Esophagus muscularis mucosa (tissue), 4 donors: ENCODE measurements at places on chromosomes 3 and 15. TPM values are rescaled to one million over a fixed set of nuclear protein-coding genes. Genes with fewer than 3 reads are reported as not detected.
A peak's percentile ranks its signal among the peaks of the same experiment; 100 is the strongest.

The RASA2 gene
- 9.1 TPM for total RNA-seq

The SLC12A8 gene
- total RNA-seq = 1.6 TPM

The RLBP1 gene
- 0.13 TPM for total RNA-seq

The TMEM212 gene
- not detected for total RNA-seq

The HIGD2B gene
- not detected for total RNA-seq

DNA sequence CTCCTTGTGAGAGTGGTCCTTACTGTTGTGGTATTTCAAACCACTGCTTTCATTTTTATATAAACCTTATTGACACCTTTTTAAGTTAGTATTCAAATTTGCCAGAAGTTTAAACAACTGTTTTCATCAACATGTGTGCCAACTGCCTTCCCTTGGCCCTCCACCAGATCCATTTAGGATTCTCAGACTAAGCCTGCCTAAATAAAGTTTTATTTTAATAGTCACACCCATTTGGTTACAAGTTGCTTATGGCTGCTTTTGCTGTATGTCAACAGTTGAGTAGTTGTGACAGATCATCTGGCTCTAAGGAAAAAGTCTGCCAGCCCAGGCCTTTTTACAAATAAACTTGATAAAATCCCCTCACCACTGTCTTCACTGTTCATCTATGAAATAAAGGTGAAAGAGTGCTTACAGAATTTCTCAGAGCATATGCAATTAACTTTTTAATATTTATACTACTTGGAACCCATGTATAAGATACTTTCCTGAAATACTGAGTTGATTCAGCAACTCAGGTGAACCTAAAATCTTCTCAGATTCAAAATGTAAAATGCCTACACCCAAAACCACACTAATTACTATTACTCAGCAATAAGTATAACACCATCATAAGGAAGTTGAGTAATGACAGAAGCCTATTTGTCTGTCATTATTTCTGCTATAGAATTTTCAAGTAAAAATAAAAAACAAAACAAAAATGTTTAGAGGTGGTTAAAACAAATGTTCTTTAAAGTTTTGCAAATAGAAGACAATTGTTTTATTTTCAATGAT is 35.1 kb downstream of the PEAK1 start:
- no peak overlapping the region for H3K27ac ChIP-seq
- H3K36me3 ChIP-seq = no peaks in the 10 kb centered on the region
- H3K4me3 ChIP-seq = no peak overlapping the region
- no peaks in the 10 kb centered on the region for H3K27me3 ChIP-seq
- H3K4me1 ChIP-seq = peaks cover 35% of the 10 kb centered on the region
- no peak for DNase-seq

DNA sequence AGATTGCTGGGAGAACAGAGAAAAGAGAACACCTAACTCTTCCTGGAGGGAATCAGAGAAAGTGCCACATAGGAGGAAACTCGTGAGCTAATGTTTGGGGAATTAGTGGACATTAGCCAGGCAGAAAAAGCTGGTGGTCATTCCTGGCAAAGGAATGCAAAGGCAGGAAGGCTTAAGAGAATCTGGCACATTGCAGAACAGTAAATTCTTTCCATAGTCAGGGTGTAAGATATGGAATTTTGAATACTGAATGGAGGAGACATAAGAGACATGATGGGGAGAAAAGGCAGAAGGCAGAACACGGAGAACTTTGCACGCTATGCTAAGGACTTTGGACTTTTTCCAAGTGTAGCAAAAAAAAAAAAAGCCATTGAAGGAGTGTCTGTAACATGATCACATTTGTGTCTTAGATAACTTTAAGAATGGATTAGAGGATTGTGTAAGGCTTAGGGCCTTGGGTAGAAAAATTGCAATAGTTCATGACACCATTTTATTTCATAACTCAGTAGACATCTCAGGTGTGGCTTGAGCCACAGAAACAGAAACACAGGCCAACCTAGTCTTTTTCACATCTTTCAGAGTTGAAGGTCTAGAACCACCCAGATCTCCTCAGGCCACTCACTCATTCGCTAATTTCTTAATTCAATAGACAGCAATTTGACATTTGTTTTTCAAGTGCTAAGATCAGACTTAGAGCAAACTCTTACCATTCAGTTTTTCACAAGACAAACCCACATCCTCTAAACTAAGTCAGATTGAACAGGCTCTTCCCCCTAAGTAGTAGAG is 31.2 kb upstream of the CCDC80 start:
- H3K27me3 ChIP-seq = no peaks in the 10 kb centered on the region
- DNase-seq = no peak
- H3K4me1 ChIP-seq = peaks cover 20% of the 10 kb centered on the region
- no peak overlapping the region for H3K4me3 ChIP-seq
- no peaks in the 10 kb centered on the region for H3K36me3 ChIP-seq
- peak overlapping the region; percentile 56 for H3K27ac ChIP-seq

DNA sequence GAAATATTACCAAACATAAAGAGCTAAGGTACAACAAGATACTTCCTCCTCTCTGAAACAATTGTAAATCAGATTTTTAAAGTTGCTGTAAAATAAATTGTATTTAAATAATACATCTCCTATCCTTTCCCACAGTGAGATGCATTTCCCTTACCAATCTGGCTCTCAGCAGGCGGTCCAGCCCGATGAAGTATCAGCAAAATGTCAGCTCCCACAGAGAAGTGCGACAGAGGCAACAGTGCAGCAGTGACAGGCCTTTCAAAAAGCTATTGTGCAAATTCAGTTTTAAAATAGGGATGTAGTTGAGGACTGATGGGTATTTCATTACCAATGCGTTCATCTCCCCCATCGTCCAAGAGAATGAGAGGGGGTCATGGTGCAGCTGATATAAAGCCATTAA is 733.2 kb upstream of the GOLIM4 start:
- no peaks in the 10 kb centered on the region for H3K36me3 ChIP-seq
- no peaks in the 10 kb centered on the region for H3K4me1 ChIP-seq
- H3K27me3 ChIP-seq = no peaks in the 10 kb centered on the region
- DNase-seq = no peak
- no peak overlapping the region for H3K4me3 ChIP-seq

DNA sequence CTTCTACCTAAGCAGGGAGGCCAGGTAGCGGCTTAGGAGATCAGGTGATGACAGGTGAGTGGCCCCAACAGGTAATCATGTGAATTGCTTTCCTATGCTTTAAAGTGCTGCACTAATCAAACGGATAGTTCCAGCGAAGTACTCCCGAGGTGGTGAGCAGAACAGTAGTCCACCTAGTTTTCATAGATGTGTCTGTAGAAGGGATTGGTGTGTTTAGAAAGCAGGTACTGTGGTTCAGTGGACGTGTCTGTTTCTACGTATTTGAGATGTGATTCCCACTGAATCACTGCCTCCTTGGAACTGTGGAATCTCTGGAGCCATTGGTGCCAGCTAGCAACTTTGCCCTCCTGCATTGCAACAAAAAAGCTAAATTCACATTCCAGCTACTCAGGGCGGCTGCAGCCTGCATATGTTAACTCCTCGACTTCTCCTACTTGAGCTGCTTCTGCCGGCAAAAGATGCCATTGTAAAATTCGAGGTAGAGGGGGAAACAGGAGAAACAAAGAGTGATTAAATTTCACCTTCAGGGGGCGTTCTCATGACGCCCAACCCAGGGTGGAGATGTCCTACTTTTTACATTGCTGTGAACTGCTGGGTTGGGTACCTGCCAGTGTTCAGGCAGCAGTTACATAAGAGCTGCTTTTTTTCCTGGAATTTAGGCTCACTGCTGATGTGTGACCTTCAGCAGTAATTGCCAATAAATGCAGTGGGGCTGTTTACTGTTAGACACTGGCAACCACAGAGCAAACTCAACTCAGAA is 227.3 kb downstream of the ITPR1 start:
- H3K4me1 ChIP-seq = peaks cover 59% of the 10 kb centered on the region
- peaks cover 23% of the 10 kb centered on the region for H3K36me3 ChIP-seq
- H3K27ac ChIP-seq = peak overlapping the region; percentile 78
- H3K4me3 ChIP-seq = no peak overlapping the region
- H3K27me3 ChIP-seq = no peaks in the 10 kb centered on the region

GRCh38 chr3:63960048-63960711 is 48.0 kb upstream of the SCAANT1 start:
- no peak for DNase-seq
- H3K27me3 ChIP-seq = no peaks in the 10 kb centered on the region
- H3K27ac ChIP-seq = peak overlapping the region; percentile 79
- H3K36me3 ChIP-seq = no peaks in the 10 kb centered on the region
- peak overlapping the region; percentile 33 for H3K4me3 ChIP-seq

- no peak for DNase-seq
- H3K36me3 ChIP-seq = no peaks in the 10 kb centered on the region
- no peaks in the 10 kb centered on the region for H3K27me3 ChIP-seq
- peak overlapping the region; percentile 91 for H3K4me3 ChIP-seq
- H3K27ac ChIP-seq = peak overlapping the region; percentile 87
- H3K4me1 ChIP-seq = peaks cover 31% of the 10 kb centered on the region
Observed at GRCh38 chr3:114057011-114057347, 442 bp downstream of the QTRT2 start.

- H3K27me3 ChIP-seq = no peaks in the 10 kb centered on the region
- peaks cover 32% of the 10 kb centered on the region for H3K4me1 ChIP-seq
- peak overlapping the region; percentile 96 for H3K27ac ChIP-seq
- DNase-seq = no peak
- H3K36me3 ChIP-seq = no peaks in the 10 kb centered on the region
- no peak overlapping the region for H3K4me3 ChIP-seq
Observed at GRCh38 chr3:49465270-49466034, 4.6 kb upstream of the DAG1 start.

- no peaks in the 10 kb centered on the region for H3K36me3 ChIP-seq
- DNase-seq = no peak
- no peak overlapping the region for H3K4me3 ChIP-seq
- no peak overlapping the region for H3K27ac ChIP-seq
- peaks cover 32% of the 10 kb centered on the region for H3K4me1 ChIP-seq
Observed at GRCh38 chr15:66647358-66647757, 54.7 kb upstream of the SMAD6 start.

GRCh38 chr15:91723959-91724358 is 129.5 kb upstream of the SLCO3A1 start:
- no peaks in the 10 kb centered on the region for H3K4me1 ChIP-seq
- H3K27ac ChIP-seq = no peak overlapping the region
- peaks cover 4% of the 10 kb centered on the region for H3K27me3 ChIP-seq
- DNase-seq = peak; percentile 77
- H3K36me3 ChIP-seq = no peaks in the 10 kb centered on the region
- H3K4me3 ChIP-seq = no peak overlapping the region

DNA sequence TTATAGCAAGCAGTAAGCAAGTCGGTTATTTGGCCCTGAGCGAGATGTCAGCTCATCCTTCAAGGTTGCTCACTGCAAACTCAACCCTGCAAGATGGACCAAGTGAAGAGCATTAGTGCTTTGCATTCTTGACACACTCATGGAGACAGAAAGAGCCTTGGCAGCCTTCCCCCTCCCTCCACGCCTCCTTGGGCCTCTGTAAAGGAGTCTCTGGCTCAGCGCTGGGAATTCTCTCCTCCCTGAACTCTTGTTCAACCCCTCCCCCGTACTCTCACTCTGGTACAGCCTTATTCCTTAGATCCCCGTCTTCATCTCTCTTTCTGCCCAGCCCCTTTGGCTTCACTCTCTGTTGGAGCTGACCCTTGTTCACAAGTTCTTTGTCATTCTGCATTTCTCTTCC is 2.2 kb upstream of the CX3CR1 start:
- no peak for DNase-seq
- H3K27me3 ChIP-seq = no peaks in the 10 kb centered on the region
- H3K27ac ChIP-seq = no peak overlapping the region
- H3K4me3 ChIP-seq = no peak overlapping the region
- no peaks in the 10 kb centered on the region for H3K36me3 ChIP-seq
- H3K4me1 ChIP-seq = peaks cover 6% of the 10 kb centered on the region

DNA sequence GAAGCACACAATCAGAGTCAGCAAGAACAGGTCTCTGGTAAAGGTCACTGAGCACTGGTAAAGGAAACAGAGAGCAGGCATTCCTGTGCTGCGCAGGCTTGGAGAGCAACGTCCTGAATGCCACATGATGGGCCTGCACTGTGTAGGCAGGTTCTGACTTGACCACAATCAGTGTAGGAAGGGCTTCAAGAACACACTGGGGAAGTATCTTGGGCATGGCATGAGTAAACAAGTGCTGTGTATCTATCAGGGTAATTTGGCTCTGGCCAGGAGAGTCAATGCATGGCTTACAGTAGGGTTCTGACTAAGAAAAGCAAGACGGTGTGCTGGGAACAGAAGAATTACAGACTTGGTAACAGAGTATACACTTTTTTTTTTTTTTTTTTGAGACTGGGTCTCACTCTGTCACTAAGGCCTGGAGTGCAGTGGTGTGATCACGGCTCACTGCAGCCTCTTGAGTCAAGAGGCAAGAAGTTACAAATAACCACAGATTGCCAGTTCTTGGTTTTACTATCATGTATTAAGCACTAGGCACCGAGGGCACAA is 30.6 kb downstream of the TBC1D2B start:
- peaks cover 62% of the 10 kb centered on the region for H3K4me1 ChIP-seq
- no peaks in the 10 kb centered on the region for H3K27me3 ChIP-seq
- peaks cover 15% of the 10 kb centered on the region for H3K36me3 ChIP-seq
- no peak overlapping the region for H3K4me3 ChIP-seq

DNA sequence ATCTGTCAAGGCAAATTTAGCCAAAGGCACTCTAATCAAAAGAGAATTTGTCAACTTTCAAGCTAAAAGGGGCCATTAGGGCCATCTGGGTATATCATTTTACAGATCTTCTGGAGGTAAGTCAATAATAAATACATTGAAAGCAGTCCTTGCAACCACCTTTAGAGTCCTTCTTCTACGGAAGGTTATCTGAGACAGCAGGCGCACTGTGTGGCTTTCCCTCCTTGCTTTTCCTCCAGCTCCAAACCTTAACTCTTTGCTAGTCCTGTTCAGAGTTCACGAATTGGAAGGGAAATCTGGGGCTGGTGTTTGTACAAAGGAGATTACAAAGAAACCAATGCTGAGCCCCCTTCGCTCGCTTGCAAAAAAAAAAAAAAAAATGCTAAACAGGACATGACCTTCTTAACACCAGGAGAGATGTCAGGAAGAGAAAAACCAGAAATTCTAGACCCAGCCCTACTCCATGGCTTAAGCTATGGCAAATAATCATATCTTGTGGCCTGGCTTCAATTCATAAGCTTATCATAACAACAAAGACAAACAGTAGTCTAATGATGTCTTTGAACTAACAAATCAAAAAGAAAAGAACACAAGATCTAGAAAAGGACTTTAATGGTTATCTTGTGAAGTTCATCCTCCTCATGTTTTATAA is 215.7 kb downstream of the STT3B start:
- H3K36me3 ChIP-seq = no peaks in the 10 kb centered on the region
- no peak overlapping the region for H3K4me3 ChIP-seq
- no peaks in the 10 kb centered on the region for H3K4me1 ChIP-seq

GRCh38 chr15:32033186-32033890 is 3.0 kb downstream of the CHRNA7 start:
- DNase-seq = no peak
- no peak overlapping the region for H3K4me3 ChIP-seq
- H3K27ac ChIP-seq = no peak overlapping the region
- H3K4me1 ChIP-seq = peaks cover 23% of the 10 kb centered on the region
- H3K27me3 ChIP-seq = peaks cover 6% of the 10 kb centered on the region

GRCh38 chr3:36707623-36708409 is 56.5 kb downstream of the DCLK3 start:
- no peak for DNase-seq
- no peaks in the 10 kb centered on the region for H3K4me1 ChIP-seq
- no peak overlapping the region for H3K27ac ChIP-seq
- H3K4me3 ChIP-seq = no peak overlapping the region
- H3K27me3 ChIP-seq = no peaks in the 10 kb centered on the region
